ENCODE measurements at places on chromosomes 3 and 15.

- no peak for DNase-seq
Observed at GRCh38 chr3:67245545-67245944, 247.4 kb downstream of the KBTBD8 start.

DNA sequence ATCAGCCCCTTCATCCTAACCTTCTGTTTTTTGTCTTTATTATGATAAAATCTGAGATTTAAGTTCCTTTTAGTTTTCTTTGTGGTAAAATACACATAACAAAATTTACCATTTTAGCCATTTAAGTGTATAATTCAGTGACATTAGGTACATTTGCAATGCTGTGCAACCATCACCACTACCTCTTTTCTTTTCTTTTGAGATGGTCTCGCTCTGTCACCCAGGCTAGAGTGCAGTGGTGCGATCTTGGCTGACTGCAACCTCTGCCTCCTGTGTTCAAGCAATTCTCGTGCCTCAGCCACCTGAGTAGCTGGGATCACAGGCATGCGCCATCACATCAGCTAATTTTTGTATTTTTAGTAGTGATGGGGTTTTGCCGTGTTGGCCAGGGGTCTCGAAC is 6.2 kb upstream of the RAB11A start:
- no peak for DNase-seq

- DNase-seq, result no peak
Observed at GRCh38 chr15:87781959-87782625, 474.4 kb downstream of the NTRK3 start.

DNA sequence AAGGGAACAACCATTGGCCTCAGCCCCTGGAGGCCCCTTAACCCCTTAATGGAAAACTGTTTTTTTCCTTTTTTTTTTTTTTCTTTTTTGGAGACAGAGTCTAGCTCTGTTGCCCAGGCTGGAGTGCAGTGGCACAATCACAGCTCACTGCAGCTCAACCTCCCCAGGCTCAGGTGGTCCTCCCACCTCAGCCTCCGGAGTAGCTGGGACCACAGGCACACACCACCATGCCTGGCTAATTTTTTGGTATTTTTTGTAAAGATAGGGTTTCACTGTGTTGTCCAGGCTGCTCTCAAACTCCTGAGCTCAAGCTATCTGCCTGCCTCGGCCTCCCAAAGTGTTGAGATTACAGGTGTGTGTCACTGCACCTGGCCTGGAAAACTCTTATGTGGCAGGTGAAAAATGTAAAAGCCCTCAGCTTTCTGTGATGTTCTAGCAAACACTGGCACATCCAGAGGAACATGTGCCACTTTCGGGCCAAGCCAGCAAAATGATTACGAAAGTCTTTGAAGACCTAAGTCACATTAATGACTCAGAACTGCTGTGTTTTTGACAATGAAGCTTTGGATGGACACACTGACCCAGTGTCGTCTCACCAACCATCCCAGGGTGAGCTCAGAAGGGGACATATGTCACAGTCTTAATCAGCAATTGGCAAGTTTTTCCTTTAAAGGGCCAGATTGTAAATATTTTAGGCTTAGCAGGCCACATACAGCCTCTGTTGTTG is 189.3 kb upstream of the TPM1 start:
- no peak for DNase-seq

GRCh38 chr3:81769299-81769698 is 7.9 kb upstream of the GBE1 start:
- no peak for DNase-seq

- no peak for DNase-seq
Observed at GRCh38 chr3:183330881-183331280, 77.8 kb downstream of the B3GNT5 start.

GRCh38 chr3:178170698-178171535 is 365.3 kb upstream of the KCNMB2 start:
- DNase-seq, result no peak

GRCh38 chr15:77915261-77915960 is 162.1 kb downstream of the TBC1D2B start:
- DNase-seq, result no peak

- DNase-seq, result no peak
Observed at GRCh38 chr3:179949869-179950268, 86.9 kb downstream of the PEX5L start.

DNA sequence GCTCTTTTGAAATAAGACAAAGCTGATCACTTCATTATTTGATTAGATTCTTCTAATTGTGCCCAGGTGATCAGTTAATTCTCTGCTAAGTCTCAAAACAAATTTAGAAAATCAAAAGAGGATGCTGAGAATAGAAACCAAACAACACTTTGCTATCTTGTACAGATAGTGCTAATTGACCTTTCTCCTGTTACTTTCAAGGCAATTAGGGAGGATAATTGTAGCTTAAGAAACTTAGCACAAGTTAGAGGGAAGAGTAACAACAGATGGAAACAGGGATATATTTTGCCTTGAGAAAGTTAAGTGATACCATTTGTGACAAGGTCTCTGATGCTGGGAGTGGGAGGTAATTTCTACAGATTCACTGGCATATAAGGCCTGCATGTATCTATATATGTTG is 344.8 kb upstream of the GRM7 start:
- DNase-seq, result no peak

- DNase-seq, result no peak
Observed at GRCh38 chr15:51266656-51267050, 71.7 kb downstream of the CYP19A1 start.

GRCh38 chr3:183013856-183014255 is 33.5 kb upstream of the DCUN1D1 start:
- no peak for DNase-seq

GRCh38 chr3:4738737-4739274 is 240.4 kb upstream of the BHLHE40 start:
- peak; percentile 32 for DNase-seq

Data from stimulated activated naive CD8-positive, alpha-beta T cell treated with anti-CD3 and anti-CD28 coated beads, Interleukin-15, amount 100 ng/mL, for 72 hours (primary cell).